ENCODE measurements at places on chromosomes 6 and 20. TPM values are rescaled to one million over a fixed set of nuclear protein-coding genes. Genes with fewer than 3 reads are reported as not detected.

DNA sequence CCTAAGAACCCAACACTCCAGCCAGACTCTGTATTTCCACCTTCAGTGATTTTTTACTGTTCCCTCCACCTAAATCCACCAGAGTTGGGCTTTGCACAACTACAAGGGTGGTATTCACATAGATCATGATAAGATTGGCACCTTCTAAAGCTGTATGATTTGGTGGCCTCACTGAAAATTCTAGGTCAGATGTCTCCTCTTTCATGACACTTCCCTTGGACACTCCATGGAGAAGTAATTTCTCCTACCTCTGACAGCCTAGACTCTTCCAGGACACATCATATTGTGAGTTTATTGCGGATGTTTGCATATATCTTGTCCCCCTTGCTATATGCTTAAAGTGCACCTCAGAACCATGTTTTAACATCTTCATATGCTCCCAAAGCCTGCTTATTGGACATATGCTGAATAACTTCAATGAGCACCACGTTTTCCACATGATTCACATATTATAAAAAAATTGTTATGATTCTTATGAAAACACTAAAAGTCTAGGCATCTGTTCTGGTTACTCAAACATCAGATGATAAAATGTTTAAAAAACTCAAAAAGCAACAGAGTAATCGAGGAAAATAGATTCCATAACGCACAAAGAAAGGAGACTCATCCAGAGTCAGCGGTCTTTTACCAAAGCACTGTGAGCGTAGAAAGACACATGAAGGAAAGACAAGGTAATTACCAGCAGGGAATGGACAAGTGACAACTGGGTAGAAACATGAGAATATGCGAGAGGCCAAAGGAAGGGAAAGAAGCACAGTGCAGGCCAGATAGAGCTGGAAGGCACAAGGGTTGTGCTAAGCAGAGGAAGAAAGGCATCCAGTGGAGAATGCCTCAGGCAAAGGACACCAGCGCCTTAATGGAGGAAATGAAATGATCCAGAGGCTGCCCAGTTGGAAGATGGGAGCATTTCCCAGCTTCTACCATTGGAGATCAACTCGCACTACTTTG, 46.5 kb downstream of the KIF16B start:
- DNase-seq: no peak

DNA sequence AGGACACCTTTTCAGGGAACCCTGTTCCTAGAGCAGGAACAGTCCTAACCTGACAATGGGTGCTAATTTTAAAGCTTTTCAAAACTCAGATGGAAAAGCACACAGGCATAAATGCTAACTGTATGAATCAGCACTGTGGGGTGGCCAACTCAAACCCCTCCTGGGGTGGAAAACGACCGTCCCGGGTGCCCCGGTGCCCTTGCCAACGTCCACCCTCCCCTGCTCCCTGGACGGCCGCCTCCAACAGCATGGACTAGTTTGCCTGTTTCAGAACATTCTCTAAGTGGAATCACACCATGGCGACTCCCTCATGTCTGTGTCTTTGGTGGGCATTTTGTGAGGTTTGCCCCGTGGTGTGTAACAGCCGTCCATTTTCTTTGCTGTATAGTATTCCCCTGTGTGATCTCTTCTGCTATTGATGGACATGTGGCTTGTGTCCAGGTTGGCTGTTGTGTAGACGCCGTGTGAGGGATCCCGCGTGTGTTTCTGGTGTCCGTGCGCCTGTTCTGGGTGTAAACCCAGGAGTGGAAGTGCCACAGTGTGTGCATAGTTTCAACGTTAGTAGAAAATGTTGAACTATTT, 5.8 kb downstream of the COL20A1 start:
- DNase-seq: no peak

DNA sequence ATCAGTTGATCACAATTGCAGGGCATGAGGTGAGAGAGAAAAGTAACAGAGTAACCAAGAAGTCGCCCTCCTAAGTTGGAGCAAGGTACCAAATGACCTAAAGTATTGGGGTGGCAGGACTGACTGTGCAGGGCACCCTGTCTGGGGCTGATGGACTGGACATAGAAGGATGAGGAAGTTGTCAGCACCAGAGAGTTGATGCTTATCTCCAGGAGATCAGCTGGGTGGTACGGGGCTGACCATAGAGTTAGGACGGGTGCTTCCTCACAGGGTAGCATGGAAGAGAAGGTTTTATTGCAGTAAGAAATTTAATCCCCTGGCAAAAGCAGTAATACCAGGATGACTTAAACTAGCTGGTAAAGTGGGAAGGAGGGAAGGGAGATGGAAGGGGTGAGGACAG, 66.7 kb downstream of the TMEM170B start:
- DNase-seq: no peak

DNA sequence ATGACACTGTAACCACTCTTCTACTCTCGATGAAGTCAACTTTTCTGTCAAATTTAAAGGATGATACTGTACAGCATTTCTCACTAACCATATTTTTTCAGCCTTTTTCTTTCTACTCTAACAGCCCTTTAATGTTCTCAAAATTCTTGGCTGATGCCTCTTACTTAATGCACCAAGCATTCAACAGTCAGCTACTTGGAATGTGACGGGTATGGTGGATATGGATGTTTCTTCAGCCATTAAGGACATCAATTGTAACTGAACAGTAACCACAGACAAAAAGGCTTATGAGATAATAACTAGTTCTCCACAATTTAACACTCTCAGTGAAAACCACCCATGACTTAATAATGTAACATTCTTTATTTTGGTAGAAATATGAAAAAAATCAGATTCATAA, 467.2 kb upstream of the ZNF337 start:
- no peak for DNase-seq

DNA sequence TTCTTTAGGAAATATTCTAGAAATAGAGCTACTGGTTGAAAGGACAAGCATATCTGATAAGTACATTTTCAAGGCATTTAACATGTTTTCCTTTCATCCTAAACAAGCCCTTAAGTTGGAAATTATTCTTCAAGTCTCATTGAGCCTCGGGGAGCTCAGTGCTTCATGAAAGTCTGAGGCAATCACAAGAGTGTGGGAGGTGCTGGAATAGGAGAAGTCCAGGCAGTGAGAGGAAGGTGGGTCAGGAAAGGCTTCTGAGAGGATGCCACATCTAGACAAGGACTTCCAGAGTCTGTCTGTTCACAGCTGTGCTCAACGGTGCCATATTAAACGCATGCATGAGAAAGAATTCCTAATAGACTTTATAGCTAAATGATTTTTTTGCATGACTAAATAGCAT, 69.8 kb downstream of the CD83 start:
- no peak for DNase-seq

DNA sequence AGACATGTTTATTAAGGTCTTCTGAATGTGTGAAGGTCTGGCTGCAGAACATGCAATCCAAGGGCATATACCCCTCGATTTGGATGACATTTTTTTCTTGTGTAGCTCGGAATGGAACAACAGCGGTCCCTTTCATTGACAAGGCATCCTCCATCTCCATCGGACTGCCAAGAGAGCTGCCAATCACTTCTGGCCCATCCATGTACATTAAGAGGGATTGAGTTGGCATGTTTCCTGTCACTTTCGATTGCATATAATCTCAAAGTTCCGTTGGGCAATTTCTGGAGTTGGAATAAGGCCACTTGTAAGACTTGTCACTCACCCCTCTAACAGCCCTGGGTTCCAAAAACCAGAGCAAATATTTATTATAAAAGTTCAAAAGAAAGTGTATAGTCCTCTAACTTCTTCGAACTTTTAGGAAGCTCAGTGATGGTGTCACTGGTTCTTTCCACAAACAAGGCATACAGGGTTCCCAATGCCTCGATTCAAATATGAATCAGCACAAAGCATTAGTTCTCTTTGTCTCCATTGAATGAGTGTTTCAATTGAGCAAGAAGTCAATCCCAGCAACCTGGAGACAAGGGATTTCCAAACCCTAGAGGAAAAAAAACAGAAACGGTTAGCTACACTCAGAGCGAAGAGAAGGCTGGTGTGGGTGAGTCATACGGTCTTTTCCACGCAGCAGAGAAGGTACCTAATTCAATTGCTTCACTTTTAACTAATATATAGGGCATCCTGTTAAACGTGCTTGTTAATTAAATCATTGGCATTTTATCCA, 10.9 kb downstream of the ZNF217 start:
- DNase-seq: peak; percentile 66

DNA sequence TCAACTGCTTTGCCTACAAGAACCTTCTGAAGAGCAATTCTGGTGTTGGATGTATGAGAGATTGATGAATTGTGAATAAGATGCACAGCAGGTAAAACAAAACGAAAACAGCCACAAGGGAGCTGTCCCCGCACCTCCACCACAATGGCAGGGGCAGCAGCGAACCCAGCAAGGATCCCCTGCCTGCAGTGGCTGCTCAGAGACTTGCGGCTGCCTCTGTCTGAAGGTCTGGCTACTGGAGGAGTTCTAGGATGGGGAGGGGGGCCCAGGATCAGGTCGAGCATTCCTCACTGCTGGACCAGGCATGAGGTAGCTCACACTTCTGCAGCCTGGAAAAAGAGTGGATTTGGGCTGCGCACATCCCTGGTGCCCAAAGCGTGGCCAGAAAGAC, 523.5 kb downstream of the CDH26 start:
- no peak for DNase-seq

DNA sequence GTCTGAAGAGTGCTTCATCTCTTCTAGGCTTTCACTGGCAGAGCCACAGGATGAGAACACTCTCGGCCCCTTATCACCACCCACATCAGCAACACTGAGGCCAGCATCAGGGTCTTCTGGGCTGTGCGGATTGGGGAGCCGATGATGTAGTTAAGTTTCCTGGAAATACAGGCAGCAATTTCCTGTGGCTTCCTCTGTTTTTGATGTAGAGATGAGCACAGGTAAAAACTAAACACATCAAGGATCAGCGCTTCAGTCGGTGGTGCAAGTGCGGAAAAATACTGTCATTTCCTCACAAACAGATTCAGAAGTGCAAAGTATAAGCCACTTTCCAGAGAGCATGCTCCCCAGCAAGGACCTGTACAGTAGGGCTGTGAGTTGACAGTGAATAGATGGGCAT, 62.6 kb downstream of the BACH2 start:
- DNase-seq: no peak

DNA sequence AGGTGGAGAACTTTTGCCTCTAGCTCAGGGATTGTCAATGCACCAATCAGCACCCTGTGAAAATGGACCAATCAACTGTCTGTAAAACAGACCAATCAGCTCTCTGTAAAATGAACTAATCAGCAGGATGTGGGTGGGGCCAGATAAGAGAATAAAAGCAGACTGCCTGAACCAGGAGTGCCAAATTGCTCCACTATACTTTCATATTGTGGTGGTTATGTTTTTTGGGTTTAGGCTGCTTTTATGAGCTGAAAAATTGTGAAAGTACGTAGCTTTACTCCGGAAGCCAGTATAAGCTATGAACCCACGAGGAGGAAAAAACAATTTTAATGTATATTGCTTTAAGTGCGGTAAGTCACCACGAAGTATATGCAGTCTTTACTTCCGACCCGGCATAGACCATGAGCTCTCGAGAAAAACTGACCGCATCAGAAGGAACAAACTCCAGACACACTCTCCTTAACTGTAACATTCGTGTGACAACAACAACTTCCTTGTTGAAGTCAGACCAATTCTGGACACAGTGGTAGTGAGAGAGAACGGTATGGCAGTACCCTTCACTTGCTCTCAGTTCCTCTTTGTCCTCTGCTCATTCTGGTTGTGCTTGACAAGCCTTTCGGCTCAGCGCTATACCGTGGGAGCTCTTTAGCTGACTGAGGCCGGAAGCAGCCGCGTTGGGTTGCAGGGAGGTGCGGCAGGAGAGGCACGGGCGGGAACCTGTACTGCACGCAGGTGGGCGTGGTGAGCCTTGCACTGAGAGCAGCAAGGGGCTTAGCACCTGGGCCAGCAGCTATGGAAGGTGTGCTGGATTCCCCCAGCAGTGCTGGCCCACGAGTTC, 81.9 kb upstream of the E2F3 start:
- no peak for DNase-seq

DNA sequence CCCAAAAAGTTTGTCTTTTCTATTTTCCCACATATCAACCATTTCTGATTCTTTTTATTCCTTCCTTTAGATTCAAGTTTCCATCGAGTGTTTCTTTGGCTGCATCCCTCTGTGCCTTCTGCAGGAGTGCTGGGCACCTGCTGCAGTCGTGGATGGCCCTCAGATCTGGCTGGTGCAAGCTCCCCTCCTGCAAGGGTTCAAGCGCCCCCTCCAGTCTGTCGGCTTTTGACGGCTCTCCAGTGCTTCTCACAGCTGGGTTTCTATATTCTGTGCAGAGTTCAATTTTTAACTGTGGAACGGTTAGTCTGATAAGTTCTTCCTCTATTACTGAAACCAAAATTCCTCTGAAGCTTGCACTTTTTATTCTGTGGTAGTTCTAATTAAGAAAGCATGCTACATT, 132.1 kb downstream of the HUS1B start:
- no peak for DNase-seq

- no peak for DNase-seq
These were observed 51.5 kb downstream of the SLC23A2 start for GRCh38 chr20:4949833-4950178.

- no peak for DNase-seq
These were observed 5.8 kb upstream of the IGF2R start for GRCh38 chr6:159963111-159963510.

GRCh38 chr6:17182961-17183360, 81.1 kb downstream of the STMND1 start:
- no peak for DNase-seq

DNA sequence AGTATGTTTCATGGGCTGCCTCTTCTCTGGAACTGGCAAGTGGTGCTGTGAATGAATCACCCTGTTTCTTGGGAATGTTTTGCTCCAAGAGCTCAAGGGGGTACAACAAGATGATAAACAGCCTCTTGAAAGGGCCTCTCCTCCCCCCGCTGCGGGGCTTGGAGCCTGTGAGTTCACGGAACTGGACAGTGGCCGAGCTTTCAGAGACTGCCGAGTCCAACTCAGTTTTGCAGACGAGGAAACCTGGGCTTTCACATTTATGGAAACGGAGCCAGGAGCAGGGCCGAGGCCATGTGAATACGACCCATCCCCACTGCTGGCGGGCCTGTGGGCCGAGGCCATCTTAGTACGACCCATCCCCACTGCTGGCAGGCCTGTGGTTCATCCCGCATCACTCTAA, 18.2 kb upstream of the SRC start:
- DNase-seq: peak; percentile 93

GRCh38 chr6:89640804-89641203, 2.3 kb upstream of the LYRM2 start:
- DNase-seq: no peak

GRCh38 chr20:38112261-38112929, 52.7 kb downstream of the TGM2 start:
- no peak for DNase-seq

FAM162B gene
- 21.3 TPM for total RNA-seq

E2F1 gene
- total RNA-seq: 0.51 TPM

EPB41L1 gene
- 56.8 TPM for total RNA-seq

Measured in uterus (tissue), 4 donors.